CD4-positive, alpha-beta T cell treated with Interleukin-10 for 1 hour (primary cell): ENCODE measurements at places on chromosomes 1 and 21.

DNA sequence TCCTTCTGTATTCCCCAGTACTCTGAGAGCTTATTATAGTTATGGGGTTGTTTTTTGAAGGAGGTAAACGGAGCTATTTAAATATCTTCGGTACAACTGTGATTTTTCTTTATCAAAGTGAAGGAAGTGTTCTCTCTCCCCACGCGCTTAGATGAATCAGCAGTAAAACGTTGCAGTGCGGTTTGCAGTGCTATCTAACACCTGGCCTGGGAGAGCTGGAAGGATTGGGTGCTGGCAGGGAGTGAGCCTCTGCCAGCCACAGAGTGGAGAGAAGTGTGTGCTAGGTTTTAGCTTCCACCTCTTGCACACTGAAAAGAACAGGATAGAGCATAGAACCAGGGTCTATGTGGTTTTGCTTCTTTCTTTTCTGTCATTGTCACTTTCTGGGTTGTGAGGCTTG, 165.9 kb downstream of the SDCCAG8 start:
- peak; percentile 41 for DNase-seq

GRCh38 chr1:244448279-244449036, 3.3 kb downstream of the ADSS2 start:
- DNase-seq: no peak

- DNase-seq: no peak
These were observed 1.6 kb downstream of the ALX3 start for GRCh38 chr1:110068646-110069403.

DNA sequence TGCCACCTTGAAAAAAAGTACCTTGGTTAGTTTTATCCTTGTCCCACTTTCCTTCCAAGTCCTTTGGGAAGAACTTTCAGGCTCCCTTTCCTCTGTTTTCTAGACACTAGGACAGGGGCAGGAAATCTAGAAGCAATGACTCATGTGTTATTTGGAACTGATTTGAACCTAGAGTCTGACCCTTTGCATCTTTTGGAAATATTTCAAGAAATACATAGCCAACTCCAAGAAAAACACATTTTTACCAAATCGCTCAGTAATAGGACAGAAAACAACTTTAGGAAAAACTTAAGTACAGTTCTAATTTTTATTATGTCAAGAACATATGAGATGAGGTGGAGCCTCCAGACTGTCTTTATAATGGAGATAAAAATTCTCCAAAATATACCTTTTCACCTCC, 292.4 kb downstream of the PTBP2 start:
- no peak for DNase-seq

GRCh38 chr1:18486195-18486594, 5.5 kb downstream of the KLHDC7A start:
- DNase-seq: no peak

DNA sequence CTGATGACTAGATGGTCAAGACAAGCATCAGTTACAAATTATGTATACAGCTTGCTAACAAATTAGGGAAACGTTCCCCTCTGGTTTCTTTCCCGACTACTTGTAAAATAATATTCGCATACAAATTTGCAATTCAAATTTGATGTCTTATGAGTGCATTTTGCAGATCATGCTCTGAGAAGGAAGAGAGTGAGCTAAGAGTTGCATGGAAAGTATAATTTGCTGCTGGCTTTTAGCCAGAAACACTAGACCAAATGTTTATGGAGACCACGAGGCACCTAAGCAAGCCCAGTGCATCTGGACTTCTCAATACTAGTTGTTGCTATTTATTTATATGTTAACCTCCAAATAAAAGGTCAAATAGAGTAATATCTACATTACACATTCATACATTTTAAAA, 216.0 kb downstream of the SMYD3 start:
- DNase-seq: no peak

- DNase-seq: peak; percentile 45
These were observed 48.8 kb downstream of the TENT5C start for GRCh38 chr1:117654493-117655219.

- no peak for DNase-seq
These were observed 543.2 kb upstream of the CXADR start for GRCh38 chr21:16969636-16970035.

DNA sequence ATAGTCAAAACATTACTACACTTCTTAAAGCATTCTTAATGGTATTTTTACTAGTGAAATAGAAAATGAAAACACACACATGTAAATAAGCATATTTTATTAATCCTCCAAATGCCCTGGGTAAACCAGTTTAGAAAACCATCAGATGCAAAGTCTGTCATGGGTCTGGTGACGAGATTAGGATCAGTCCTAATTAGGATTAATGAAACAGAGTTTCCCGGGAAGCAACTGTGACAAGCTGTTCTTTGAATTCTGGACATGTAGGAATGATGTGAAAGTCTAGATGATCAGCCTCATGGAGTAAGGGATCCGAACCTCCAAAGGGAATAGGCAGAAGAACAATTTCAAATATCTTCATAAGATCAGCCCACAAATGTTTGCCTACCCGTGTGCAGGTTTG, 250.2 kb downstream of the KIF26B start:
- DNase-seq: no peak

DNA sequence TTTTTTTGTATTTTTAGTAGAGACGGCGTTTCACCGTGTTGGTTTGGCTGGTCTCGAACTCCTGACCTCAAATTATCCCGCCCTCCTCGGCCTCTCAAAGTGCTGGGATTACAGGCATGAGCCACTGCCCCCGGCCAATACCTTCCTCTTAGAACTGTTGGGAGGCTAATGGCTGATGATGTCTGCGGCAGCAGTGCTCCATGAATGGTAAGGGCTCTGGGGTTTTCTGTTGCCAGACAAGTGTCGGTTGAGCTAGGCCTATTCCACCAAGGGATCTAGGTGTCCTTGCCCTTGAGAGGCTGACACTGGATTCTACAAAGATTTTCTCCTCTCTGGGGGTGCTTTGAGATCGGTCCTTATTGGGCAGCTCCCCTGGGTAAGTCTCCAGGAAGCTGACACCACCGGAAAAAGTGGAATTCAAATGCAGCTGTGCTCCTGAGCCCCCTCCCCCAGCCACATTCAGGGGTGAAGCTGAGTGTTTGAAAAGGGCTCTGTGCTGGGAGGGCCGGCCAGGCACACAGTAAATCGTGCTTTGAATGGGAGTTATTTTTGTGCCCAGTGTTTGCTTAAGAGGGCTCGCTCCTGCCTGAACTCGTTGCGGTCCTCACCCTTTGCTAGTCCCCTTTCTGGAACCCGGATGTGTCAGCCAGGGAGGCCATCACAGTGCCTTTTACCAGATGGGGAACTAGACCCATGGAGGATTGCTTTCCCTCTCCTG, 5.2 kb downstream of the SOX13 start:
- no peak for DNase-seq

- no peak for DNase-seq
These were observed 83.3 kb upstream of the PGBD5 start for GRCh38 chr1:230509281-230509977.

DNA sequence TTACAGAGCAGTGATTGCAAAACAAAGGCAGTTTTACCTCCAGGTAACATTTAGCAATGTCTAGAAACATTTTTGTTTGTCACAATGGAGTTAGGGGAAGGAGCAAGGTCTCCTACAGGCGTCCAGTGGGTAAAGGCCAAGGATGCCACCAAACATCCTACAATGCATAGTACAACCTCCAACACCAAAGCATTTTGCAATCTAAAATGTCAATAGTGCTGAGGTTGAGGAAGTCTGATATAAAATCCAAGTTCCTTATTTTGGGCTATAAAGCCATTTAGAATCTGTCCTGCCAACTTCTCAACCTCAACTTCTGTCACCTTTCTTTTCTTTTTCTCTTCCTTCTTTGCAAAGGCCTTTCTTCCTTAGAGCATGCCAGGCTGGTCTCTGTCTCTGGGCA, 111.2 kb downstream of the FASLG start:
- DNase-seq: no peak

- DNase-seq: no peak
These were observed 54.1 kb upstream of the BCAR3 start for GRCh38 chr1:93735722-93736121.

DNA sequence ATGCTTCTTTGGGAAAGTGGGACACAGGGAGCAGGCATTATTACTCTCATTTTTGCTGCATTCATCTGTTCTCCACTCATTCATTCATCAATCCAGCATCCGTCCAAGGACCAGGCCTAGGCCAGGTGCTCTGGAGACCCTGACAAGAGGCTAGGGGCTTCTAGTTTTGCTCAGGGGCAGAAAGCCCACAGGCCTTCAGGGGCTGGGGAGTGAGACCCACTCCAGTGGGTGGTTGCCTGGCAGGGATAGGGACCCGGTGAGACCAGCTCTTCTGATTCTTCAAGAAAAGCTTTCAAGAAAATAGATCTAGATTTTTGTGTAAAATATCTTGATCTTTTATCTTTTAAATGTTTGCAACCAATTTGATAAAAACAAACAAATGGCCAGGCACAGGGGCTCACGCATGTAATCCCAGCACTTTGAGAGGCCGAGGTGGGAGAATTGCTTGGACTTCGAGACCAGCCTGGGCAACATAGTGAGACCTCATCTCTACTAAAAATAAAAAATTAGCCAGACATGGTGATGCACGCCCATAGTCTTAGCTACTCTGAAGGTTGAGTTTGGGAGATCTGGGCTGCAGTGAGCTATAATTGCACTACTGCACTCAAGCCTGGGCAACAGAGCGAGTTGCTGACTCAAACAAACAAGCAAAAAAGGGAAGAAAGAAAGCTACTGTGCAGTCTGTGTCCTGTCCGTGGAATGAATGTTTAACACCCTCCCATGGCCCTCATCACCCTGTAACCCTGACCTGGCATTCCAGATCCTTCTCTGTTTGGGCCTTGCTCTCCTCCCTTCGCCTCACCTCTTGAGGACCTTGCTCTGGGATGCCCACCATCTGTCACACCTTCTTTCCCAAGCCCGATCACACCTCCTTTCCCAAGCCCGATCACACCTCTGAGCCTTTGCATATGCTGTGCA, 17.3 kb upstream of the LRP8 start:
- DNase-seq: no peak

DNA sequence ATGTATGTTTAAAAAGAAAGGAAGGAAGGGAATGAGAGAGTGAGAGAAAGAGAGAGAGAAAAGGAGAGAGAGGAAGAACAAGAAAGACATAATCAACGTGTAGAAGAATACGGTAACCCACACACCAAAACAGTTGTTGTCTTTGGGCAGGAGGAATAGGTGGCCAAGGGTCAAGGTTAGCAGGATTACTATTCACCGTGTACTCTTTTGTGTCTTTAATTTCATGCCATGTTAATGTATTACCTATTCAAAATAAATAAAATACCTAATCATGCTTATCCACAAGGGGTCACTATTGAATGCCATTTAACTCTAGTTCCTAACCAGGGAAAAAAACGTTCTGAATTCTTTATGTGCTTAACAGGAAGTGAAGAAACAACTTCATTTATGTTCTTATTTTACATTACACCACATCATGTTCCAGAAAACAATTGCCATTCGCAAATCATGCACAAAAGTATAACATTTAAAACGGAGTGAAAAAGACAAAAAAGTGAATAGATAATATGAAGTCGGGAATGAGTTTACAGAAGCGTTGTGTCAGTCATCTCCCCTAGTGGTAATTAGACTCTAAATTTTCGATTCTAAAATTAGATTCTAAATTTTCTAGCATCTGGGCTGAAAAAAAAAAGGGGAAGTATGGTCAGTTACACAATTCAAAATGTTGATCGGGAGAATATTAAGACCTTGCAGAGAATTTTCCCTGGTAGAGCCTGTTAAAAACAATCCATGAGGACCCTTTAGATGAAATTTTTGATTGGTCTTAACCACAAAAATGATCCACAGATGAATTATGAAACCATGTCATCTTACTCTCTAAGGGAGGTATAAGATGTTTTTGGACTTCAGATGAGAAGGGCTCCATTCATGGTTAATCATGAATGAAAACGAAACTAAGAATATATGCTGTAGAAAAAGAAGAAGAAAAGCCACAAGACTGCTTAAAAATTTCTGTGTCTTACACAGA, 700 bp upstream of the KMO start:
- DNase-seq: peak; percentile 72

DNA sequence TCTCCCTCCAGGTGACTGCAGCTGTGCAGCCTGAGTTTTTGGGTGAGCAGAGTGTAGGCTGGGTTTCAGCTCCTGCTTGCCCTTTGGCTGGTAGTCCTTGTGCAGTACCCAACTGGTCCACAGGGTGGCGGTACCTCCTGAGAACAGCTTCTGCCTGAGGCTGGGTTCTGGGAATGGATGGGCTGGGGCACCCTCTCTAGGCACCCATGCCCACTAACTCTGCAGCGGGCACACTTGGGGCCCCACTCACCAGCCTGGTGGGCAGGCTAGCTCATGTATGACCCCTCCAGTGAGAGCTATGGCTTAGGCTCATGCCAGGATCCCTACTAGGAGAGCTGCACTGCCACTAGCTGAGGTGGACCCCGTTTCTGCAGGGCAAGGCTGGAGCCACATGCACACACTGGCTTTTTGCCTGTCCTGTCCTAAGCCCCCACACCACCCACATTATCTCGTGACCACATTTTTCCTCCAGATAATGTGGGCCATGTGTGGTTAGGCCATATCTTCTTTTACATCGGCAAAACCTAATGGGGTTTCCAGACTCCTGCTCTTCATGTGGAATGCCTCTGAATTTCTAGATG, 15.5 kb upstream of the GSTM4 start:
- peak; percentile 88 for DNase-seq

DNA sequence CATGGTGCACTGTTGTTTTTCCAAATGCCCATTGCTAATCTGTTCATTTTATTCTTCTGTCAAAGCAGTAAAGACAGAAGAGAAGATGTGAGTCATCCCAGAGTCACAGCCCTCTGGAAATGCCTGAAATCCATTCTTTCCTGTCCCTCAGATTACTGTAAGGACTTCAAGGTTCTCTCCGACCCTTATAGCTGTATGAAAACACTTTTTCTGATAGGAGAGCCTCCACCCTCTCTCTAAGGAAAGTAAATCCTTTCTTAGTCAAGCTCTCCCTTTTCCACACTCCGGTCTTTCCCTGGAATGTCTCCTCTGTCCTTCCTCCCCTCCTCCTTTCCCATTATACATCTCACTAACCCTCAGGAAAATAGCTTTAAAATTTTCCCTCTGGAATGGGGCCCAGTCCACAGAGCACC, 3.5 kb upstream of the PRDX6 start:
- no peak for DNase-seq

DNA sequence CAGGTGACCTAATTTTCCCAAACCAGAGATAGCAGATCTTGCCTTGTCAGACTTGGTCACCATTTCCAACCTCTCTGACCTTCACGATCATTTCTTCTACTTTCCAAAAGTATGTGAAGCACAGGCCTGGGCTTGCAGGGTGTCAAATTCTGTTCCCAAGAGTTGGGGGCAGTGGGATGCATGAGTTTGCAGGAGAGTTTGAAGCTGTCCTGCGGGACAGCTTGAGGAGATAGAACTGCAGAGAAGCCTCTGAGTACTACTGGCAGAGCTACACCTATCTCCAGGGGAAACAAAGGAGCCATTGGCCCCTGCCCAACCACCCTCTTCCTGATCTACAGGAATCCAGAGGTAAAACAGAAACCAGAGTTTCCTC, 11.3 kb downstream of the TXNIP start:
- no peak for DNase-seq

- no peak for DNase-seq
These were observed 11.5 kb downstream of the RORC start for GRCh38 chr1:151819976-151820623.

DNA sequence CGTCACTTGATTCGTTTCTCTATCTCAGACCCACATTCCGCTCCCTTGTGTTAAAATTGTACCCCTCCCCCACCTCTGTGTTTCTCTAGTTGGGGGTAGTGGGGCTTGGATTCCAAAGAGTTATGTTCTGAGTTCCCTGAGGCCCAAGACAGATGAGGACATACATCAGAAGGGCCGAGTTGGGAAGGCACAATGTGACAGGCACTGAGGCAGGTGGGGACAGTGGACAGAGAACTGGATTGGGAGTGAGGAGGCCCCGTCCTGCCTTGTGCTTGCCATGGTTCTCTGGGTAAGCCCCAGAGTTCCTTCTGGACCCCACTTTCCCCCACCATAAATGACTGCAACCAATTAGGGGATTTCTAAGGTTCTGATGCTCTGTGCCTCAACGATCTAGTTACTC, 80.5 kb upstream of the ETV3 start:
- no peak for DNase-seq
